Neural crest cell (in vitro differentiated cells): ENCODE measurements at places on chromosomes 2 and 18. TPM values are rescaled to one million over a fixed set of nuclear protein-coding genes. Genes with fewer than 3 reads are reported as not detected.
A peak's percentile ranks its signal among the peaks of the same experiment; 100 is the strongest.

GRCh38 chr18:37565101-37565976 is at the start of gene CELF4:
TSS of gene CELF4 (minus strand) at chr18:37565798.
- H3K27ac ChIP-seq: peak within 1 kb of the TSS; percentile 96
- H3K4me1 ChIP-seq: peaks cover 17% of the 10 kb centered on the region
- no peak for DNase-seq
- peaks cover 2% of the 10 kb centered on the region for H3K36me3 ChIP-seq
- peak within 1 kb of the TSS; percentile 97 for H3K4me3 ChIP-seq

DNA sequence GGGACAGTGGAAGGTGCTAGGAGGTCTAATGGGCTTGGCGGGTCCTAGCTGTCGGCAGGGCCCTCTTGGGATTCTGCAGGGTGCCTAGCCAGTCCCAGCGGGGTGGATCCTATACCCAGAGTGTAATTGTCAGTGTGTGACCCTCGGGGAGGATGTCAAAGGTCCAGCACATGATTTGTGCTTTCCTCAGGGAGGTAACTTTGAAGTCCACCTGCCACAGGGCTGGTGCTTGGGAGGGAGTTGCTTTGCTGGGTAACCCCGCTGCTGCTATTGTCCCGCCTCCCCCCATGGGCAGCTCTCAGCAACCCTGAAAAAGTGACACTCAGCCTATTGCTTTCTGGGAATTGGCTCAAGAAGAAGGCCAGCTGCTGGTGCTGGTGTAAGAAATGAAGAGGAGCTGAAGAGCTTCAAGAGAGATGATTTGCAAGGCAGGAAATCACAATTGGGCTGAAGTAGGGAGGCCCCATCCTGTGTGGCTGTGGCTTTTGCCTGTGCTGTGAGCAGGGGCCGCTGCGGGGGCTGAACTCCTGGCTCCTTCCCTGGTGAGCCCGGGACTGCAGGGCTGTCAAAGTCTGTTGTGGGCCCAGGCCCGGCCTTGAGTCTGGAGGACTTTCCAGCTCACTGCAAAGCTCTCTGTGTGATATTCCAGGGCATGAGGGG is 36.4 kb downstream of the EMILIN2 start:
- peaks cover 21% of the 10 kb centered on the region for H3K4me1 ChIP-seq
- no peaks in the 10 kb centered on the region for H3K27me3 ChIP-seq
- H3K27ac ChIP-seq: peak overlapping the region; percentile 81
- no peak overlapping the region for H3K4me3 ChIP-seq
- no peak for DNase-seq

DNA sequence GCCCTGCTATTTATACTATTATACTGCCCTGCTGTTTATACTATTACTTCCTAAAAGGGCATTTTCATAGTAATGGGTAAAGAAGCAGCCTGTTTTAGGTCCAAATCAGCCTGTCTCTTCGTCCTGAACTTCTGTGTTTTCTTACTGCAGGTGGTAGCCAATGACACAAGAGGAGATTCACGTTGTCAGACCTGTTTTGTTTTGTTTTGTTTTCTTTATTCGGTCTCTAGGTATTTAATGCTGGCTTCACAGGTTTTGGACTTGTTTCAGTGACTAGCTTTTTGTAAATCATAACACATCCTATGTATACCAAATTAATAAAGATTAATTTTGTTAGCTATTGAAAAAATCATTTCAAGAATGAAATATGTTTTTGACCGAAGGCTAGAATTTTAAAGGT is 116.4 kb downstream of the MAP3K20 start:
- H3K27me3 ChIP-seq: no peaks in the 10 kb centered on the region
- H3K36me3 ChIP-seq: peaks cover 2% of the 10 kb centered on the region
- peaks cover 14% of the 10 kb centered on the region for H3K4me1 ChIP-seq
- H3K27ac ChIP-seq: no peak overlapping the region

LIMS3 gene
- total RNA-seq: 1.2 and 1.5 TPM in 2 replicates

POTEC gene
- total RNA-seq: not detected in 2 replicates

GRCh38 chr2:101698844-101699754 is 1.6 kb downstream of the MAP4K4 start:
- peaks cover 13% of the 10 kb centered on the region for H3K27me3 ChIP-seq
- no peak overlapping the region for H3K4me3 ChIP-seq
- H3K27ac ChIP-seq: no peak overlapping the region
- DNase-seq: no peak

CYRIA gene
- total RNA-seq: 10.2 and 11.1 TPM in 2 replicates

GRCh38 chr2:43139996-43140621 is 86.3 kb downstream of the ZFP36L2 start:
- DNase-seq: no peak
- no peaks in the 10 kb centered on the region for H3K27me3 ChIP-seq
- H3K36me3 ChIP-seq: no peaks in the 10 kb centered on the region
- no peak overlapping the region for H3K4me3 ChIP-seq
- H3K27ac ChIP-seq: peak overlapping the region; percentile 91

- H3K4me1 ChIP-seq: peaks cover 8% of the 10 kb centered on the region
- DNase-seq: no peak
- no peaks in the 10 kb centered on the region for H3K36me3 ChIP-seq
- H3K27me3 ChIP-seq: peaks cover 19% of the 10 kb centered on the region
Measured at GRCh38 chr2:143029141-143029540, 100.1 kb upstream of the ARHGAP15 start.

DNA sequence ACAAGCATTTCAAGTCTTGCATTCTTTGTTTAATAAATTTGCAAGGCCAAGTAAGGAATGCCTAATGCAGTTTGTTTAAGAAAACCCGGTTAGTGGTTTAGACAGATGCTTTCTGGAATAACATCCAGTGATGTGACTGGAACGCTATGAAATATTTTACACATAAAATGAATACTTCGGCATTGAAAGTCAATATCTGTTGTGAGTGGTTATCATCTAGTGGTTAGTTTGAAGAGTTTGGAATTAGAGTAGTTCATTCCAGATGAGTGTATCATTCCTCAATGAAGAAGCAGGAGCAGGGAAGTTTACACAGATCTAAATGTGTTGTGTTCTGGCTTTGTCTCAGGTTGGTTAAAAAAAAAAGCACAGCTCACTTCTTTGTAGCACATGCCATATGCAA is 608.0 kb upstream of the PIK3C3 start:
- no peak overlapping the region for H3K27ac ChIP-seq
- peaks cover 3% of the 10 kb centered on the region for H3K36me3 ChIP-seq
- H3K4me3 ChIP-seq: no peak overlapping the region
- no peaks in the 10 kb centered on the region for H3K27me3 ChIP-seq
- H3K4me1 ChIP-seq: peaks cover 2% of the 10 kb centered on the region

DNA sequence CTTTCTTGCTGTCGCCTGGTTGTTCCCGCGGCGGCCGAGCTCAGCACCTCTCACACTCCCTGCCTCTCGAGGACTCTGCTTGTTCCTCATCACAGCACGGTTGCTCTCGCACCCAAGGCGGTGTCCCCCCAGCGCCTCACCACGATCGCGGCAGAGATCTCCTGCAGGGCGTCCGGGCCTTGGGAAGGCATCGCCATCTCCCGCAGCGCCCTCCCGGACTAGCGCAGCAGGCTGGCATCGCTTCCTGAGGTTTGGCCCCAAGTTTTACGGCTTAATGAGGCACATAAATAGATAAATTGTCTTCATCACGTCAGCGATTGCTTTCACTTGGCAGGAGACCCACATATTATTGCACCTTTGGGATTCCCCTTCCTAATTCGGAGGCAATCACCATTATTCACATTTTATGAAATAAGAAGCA is 125.4 kb downstream of the RGPD3 start:
- no peak overlapping the region for H3K27ac ChIP-seq
- H3K36me3 ChIP-seq: no peaks in the 10 kb centered on the region
- no peak for DNase-seq
- H3K4me3 ChIP-seq: no peak overlapping the region
- H3K4me1 ChIP-seq: peaks cover 13% of the 10 kb centered on the region
- H3K27me3 ChIP-seq: no peaks in the 10 kb centered on the region

DES gene
- 0.28 TPM in 1 of 2 replicates, not detected in the other for total RNA-seq

DIPK1C gene
- total RNA-seq: not detected in 2 replicates

GRCh38 chr18:56445422-56445821 is 193.0 kb downstream of the TXNL1 start:
- no peak overlapping the region for H3K4me3 ChIP-seq
- H3K36me3 ChIP-seq: no peaks in the 10 kb centered on the region
- H3K4me1 ChIP-seq: no peaks in the 10 kb centered on the region
- no peak for DNase-seq

DNA sequence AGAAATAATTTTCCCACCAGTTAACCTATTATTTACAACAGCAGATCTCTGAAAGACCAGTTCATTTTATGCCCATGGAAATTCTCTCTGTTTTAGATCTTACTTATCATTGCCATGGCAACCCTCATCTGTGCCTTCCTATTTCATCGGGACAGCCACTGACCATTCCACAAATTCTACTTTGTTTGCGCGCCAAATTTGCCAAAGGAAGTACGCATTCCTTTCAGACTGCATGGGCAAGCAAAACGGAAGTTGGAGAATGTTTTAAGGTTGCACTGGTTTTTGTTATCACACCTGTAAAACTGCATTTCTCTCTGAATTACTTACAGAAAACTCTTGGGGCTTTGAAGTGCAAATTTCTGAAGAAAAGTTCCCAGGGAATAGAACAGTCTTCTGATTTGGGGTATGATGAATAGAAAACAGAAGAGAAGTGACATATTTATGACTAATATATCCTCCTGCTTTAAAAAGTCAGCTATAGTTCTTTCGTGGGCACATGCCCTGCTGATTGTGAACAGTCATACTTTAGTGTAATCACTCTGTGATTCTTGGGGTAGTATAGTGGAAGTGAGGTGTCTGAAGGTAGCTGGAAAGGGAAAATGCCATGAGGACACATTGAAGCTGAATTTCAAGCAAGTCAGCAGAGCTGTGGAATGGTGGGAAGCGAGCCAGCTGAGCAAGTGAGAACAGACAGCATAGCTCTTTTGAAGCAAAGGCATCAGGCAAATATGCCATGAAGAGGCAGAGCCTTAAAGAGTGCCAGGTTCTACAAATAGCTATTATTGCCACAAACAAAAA is 20.9 kb downstream of the NETO1 start:
- H3K4me1 ChIP-seq: peaks cover 26% of the 10 kb centered on the region
- peaks cover 11% of the 10 kb centered on the region for H3K36me3 ChIP-seq
- no peak overlapping the region for H3K4me3 ChIP-seq
- DNase-seq: no peak

DNA sequence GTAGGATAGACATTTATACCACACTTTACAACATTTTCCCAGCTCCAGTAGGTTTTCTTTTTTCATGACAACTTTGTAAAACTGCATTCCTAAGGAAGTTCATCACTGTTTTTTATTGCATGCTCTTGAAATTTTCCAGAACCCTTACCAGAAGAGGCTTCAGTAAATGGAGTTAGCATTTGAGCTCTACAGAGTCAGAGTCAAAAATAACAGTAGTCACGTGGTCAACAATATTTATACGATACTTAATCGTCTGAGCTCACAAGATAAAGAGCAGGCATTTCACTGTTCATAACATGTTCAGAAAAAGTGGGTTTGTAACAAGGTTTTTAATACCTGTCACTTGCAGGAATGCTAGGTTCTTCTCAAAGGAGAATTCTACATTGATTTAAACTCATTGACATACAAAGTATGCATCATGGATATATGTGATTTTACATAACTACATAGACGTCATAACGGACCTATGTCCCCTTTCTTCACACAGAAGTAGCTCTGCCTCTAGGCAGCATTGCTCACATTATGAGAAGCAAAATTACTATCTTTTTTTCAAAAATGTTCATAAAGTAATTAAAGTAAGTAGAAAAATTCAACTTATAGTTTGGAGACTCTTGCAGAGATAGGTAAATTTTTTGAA is 187.0 kb upstream of the COL3A1 start:
- peaks cover 5% of the 10 kb centered on the region for H3K4me1 ChIP-seq
- no peaks in the 10 kb centered on the region for H3K36me3 ChIP-seq
- no peak for DNase-seq
- no peak overlapping the region for H3K4me3 ChIP-seq
- H3K27ac ChIP-seq: peak overlapping the region; percentile 70

MCM6 gene
- total RNA-seq: 118 and 125 TPM in 2 replicates

LYPD6 gene
- total RNA-seq: 7.1 and 7.3 TPM in 2 replicates

DNA sequence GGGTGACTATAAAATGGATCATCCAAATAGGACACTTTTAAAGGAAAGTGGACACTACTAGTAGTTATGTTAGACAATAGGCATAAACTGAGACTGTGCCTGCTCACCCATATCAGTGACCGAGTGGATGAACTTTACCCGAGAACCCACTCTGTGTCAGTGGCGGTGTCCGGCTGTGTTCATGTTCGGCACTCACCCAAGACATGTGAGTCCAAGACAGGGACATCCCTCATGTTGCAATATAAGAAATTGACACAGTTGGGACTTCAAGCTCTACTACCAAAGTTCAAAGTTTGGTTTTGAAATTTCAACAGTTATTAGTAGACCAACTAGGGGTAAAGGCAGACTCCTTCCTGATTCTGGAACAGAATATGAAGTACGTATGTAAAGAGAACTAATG is 326.3 kb upstream of the TNP1 start:
- no peak for DNase-seq
- no peaks in the 10 kb centered on the region for H3K27me3 ChIP-seq
- no peak overlapping the region for H3K4me3 ChIP-seq
- no peak overlapping the region for H3K27ac ChIP-seq

GRCh38 chr2:177433402-177433801 is 40.8 kb downstream of the AGPS start:
- no peak overlapping the region for H3K27ac ChIP-seq
- DNase-seq: no peak
- no peak overlapping the region for H3K4me3 ChIP-seq
- H3K4me1 ChIP-seq: peaks cover 4% of the 10 kb centered on the region
- H3K36me3 ChIP-seq: peaks cover 56% of the 10 kb centered on the region
- H3K27me3 ChIP-seq: no peaks in the 10 kb centered on the region

DNA sequence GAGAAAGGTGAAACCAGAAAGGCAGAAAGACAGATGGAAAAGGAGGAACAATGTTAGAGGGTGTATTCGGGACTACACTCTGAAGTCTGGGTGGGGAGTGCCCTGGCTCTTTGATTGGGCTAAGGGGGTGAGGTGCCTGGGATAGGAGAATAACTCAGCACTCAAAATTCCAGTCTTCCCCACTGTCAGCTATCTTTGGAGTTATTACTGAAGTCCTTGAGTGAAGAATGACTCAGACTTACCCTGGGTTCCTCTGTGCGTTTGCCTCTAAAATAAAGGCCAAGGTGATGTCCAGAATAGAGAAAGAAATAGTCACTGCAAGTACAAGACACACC is 151.8 kb upstream of the SERPINE2 start:
- H3K27ac ChIP-seq: no peak overlapping the region
- H3K36me3 ChIP-seq: peaks cover 6% of the 10 kb centered on the region
- H3K4me1 ChIP-seq: peaks cover 17% of the 10 kb centered on the region
- no peak for DNase-seq
- no peak overlapping the region for H3K4me3 ChIP-seq
- no peaks in the 10 kb centered on the region for H3K27me3 ChIP-seq

DNA sequence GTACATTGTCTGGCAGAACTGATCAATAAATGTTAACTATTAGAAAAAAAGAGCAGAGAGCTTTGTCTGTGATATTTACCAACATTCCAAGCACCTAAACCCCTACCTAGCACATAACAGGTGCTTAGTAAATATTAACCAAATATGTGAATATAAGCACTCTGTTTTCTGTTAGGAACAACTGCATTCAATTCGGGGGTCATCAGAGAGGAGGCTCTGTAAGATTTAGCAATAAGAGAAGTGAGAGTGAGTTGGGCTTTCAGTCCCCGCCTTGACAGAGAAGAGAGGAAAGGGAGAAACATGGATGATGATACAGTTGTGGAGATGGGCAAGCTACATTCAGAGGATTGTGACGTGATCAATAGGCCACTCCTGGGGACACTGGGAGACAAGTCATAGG is 47.7 kb downstream of the MYOM1 start:
- no peaks in the 10 kb centered on the region for H3K36me3 ChIP-seq
- H3K27ac ChIP-seq: no peak overlapping the region
- H3K27me3 ChIP-seq: no peaks in the 10 kb centered on the region
- DNase-seq: no peak
- H3K4me1 ChIP-seq: no peaks in the 10 kb centered on the region

GRCh38 chr18:45317948-45318640 is 297.2 kb upstream of the SLC14A2 start:
- H3K4me1 ChIP-seq: peaks cover 12% of the 10 kb centered on the region
- no peaks in the 10 kb centered on the region for H3K27me3 ChIP-seq
- no peak for DNase-seq

TMEM87B gene
- 6.2 and 7.8 TPM in 2 replicates for total RNA-seq
